A549 treated with Mapracorat at 1 μM for 4 hours (cell line): ENCODE measurements at places on chromosomes 5 and 9. TPM values are rescaled to one million over a fixed set of nuclear protein-coding genes. Genes with fewer than 3 reads are reported as not detected.

Gene AK8
- 1.1 to 1.7 TPM (median 1.5 TPM) in 5 replicates for total RNA-seq

Gene CDO1
- total RNA-seq: not detected in 5 replicates

Gene TAF11L10
- not detected in 5 replicates for total RNA-seq

Gene ITK
- 0.05 TPM in 3 of 5 replicates, not detected in the others for total RNA-seq

Gene CD72
- total RNA-seq: 0.14 to 0.36 TPM (median 0.23 TPM) in 3 of 5 replicates, not detected in the others

Gene FAM78A
- 0.16 to 1.0 TPM (median 0.29 TPM) in 5 replicates for total RNA-seq

Gene TEK
- 0.05 to 0.16 TPM (median 0.13 TPM) in 5 replicates for total RNA-seq

Gene CKMT2
- not detected in 5 replicates for total RNA-seq

Gene TSSK1B
- not detected in 5 replicates for total RNA-seq

Gene PPP2R2B
- total RNA-seq: 0.10 to 0.24 TPM (median 0.12 TPM) in 3 of 5 replicates, not detected in the others

Gene GLDC
- 12.0 to 14.0 TPM (median 12.4 TPM) in 5 replicates for total RNA-seq

Gene BTNL3
- total RNA-seq: not detected in 5 replicates

Gene CDH18
- total RNA-seq: not detected in 5 replicates

Gene AQP7
- 0.27 to 0.59 TPM (median 0.34 TPM) in 5 replicates for total RNA-seq

Gene OTP
- 0.05 to 0.13 TPM (median 0.08 TPM) in 5 replicates for total RNA-seq

Gene PFN3
- not detected in 5 replicates for total RNA-seq

Gene RPL12
- 2,646 to 2,901 TPM (median 2,785 TPM) in 5 replicates for total RNA-seq

Gene DNAJA1
- 206 to 243 TPM (median 234 TPM) in 5 replicates for total RNA-seq

Gene SEMA6A
- 0.06 to 0.19 TPM (median 0.13 TPM) in 4 of 5 replicates, not detected in the other for total RNA-seq

Gene CLPTM1L
- 156 to 178 TPM (median 162 TPM) in 5 replicates for total RNA-seq

Gene THBS4
- total RNA-seq: 0.04 to 0.17 TPM (median 0.13 TPM) in 4 of 5 replicates, not detected in the other

Gene ZNF883
- 0.78 to 0.99 TPM (median 0.84 TPM) in 5 replicates for total RNA-seq

Gene KLHL3
- 0.09 to 0.28 TPM (median 0.19 TPM) in 5 replicates for total RNA-seq

Gene SPINK1
- 0.43 to 1.9 TPM (median 1.4 TPM) in 4 of 5 replicates, not detected in the other for total RNA-seq

Gene PNPLA7
- 0.59 to 0.87 TPM (median 0.86 TPM) in 5 replicates for total RNA-seq

Gene VCAN
- total RNA-seq: 8.1 to 13.7 TPM (median 10.5 TPM) in 5 replicates

Gene KCNN2
- 0.08 to 0.15 TPM (median 0.11 TPM) in 4 of 5 replicates, not detected in the other for total RNA-seq

Gene BTNL8
- total RNA-seq: not detected in 5 replicates

Gene AK6
- 45.7 to 56.1 TPM (median 50.7 TPM) in 5 replicates for total RNA-seq

Gene RMI1
- total RNA-seq: 11.2 to 14.2 TPM (median 13.7 TPM) in 5 replicates

Gene TRIM36
- 1.5 to 2.4 TPM (median 2.3 TPM) in 5 replicates for total RNA-seq

Gene SPATA9
- 0.28 to 0.38 TPM in 2 of 5 replicates, not detected in the others for total RNA-seq

Gene QRFP
- total RNA-seq: not detected in 5 replicates

Gene GABBR2
- total RNA-seq: 0.08 to 0.57 TPM (median 0.13 TPM) in 5 replicates

Gene NTNG2
- total RNA-seq: 0.98 to 3.1 TPM (median 2.1 TPM) in 5 replicates

Gene KIAA1958
- total RNA-seq: 1.2 to 2.9 TPM (median 2.3 TPM) in 5 replicates

Gene C6
- total RNA-seq: not detected in 5 replicates

Gene FOXD4
- total RNA-seq: 0.26 to 0.46 TPM (median 0.42 TPM) in 5 replicates

Gene F2RL2
- 2.8 to 4.1 TPM (median 3.1 TPM) in 5 replicates for total RNA-seq

Gene SNCAIP
- total RNA-seq: 0.10 TPM in 1 of 5 replicates, not detected in the others

Gene ENTREP1
- total RNA-seq: 0.50 to 0.88 TPM (median 0.60 TPM) in 5 replicates

Gene SUSD1
- total RNA-seq: 12.9 to 14.8 TPM (median 13.2 TPM) in 5 replicates

Gene ZBTB26
- total RNA-seq: 1.4 to 2.3 TPM (median 1.9 TPM) in 5 replicates

Gene PCDHA8
- 0.05 to 0.07 TPM (median 0.06 TPM) in 4 of 5 replicates, not detected in the other for total RNA-seq

Gene IFNA21
- not detected in 5 replicates for total RNA-seq
